ENCODE measurements at places on chromosomes 5 and 9.

DNA sequence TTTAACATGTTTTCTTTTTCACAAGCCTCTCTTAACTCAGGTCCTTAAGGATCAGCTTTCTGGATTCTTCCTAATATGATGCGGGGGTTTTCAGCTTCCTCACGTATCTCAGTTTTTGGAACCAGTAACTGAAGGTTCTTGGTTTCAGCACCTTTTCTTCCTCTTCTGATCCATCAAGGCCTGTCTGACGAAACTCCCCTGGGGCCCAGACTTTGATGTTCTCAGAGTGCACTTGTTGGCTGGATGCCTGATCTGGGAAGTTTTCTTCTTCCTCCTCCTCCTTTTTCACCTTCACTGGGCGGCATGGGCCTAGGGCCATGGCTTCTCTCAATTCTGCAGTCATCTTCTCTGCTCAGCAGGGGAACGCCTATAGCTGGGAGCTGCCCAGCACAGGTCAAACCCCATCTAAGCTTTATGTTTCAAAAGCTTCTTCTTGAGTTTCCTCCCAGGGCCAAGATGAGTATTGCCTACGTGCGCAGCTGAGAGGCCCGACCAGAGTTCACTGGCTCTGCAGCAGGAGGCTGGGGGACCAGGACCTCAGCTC is 44.8 kb downstream of the GHR start:
- no peak for DNase-seq

GRCh38 chr5:58451732-58452565 is 7.9 kb downstream of the PLK2 start:
- DNase-seq, result no peak

GRCh38 chr9:12878351-12878978 is 103.6 kb downstream of the LURAP1L start:
- no peak for DNase-seq

DNA sequence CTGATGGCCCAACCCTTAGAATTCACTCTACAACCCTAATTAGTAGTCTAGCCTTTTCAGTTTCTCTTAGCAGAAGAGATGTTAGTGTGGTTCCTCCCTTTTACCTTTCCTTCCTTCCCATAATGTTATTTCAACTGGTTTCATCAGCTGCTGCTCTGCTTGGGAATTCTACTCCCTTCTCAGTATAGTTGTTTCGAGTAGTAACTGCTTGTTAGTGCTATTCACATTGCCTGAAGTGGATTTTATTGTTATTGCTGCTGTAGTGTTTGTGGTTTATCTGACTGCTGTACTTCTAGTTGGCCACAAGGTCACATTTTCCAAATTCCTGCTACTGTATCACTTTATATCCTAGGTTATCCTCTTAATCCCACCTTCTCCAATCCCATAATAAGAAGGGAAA is 29.7 kb downstream of the SMIM15 start:
- peak; percentile 16 for DNase-seq

GRCh38 chr9:24436761-24437160 is 108.9 kb downstream of the IZUMO3 start:
- no peak for DNase-seq

DNA sequence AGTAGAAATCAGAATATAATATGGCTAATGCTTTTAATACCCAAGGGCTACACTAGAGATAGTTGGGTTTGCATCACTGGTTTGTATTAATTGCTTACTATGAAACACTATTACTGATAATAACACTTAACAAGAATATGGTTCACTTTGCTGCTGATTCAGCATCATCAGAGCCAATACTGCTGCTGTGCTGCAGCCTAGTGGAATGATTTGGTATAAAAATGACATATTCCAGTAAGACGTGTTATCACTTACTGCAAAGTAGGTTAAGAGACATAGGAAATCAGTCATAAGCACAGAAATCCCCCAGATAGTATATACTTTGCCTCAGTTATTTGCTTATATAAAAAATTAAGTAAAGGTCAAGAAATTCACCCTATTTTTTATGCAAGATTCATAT is 2.8 kb downstream of the CDH10 start:
- DNase-seq, result peak; percentile 17

- peak; percentile 35 for DNase-seq
Measured at GRCh38 chr5:39599721-39600431, 175.1 kb upstream of the DAB2 start.

- no peak for DNase-seq
Measured at GRCh38 chr9:72598639-72599038, 77.2 kb downstream of the TMC1 start.

DNA sequence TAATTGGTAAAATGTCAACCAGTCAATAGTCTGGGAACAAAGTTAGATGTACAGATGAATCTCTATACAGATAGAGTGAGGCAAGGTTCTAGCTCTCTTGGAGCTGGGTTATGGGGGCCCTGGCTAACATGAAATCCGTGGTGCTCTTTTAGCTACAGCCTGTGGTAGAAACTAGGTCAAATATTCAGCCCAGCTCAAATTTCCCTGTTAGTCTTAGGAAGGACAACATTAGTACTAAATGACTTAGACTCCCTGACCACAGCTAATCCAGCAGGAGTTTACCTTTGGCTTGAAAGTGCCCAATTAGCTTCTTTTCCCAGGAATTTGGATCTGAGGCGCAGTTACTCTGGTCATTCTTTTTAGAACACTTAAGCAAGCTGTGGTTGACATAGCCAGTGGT is 170.5 kb downstream of the DMRTA1 start:
- DNase-seq, result no peak

GRCh38 chr5:173901705-173902104 is 13.6 kb downstream of the CPEB4 start:
- DNase-seq, result no peak

DNA sequence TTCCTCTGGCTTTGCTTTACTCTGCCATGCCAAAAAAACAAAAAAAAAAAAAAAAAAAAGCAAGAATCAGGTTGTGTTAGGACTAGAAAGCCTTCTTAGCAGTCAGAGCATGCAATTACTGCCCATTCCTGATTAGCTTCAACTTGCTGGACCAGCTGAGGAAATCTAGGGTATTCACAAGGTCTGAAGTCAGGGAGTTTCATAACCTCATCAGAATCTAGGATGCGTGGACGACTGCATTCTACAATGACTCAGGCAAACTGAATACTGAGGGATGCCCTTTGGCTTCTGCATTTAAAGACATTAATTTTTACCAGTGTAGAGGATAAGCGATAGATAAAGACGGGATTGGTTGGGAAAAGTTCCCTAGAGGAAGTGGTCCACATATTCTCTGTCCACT is 39.2 kb upstream of the SHOC1 start:
- no peak for DNase-seq

DNA sequence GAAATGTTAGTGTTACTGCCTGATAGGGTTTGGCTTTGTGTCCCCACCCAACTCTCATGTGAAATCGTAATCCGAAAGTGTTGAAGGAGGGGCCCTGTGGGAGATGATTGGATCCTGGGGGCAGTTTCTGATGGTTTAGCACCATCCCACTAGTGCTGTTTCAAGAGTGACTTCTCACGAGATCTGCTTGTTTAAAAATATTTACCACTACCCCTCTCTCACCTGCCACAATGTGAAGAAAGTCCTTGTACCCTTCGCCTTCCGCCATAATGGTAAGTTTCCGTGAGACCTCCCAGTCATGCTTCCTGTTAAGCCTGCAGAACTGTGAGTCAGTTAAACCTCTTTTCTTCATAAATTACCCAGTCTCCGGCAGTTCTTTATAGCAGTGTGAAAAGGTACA is 2.6 kb upstream of the RFX3 start:
- DNase-seq, result no peak

- no peak for DNase-seq
Measured at GRCh38 chr5:143514616-143515335, 111.3 kb upstream of the NR3C1 start.

- no peak for DNase-seq
Measured at GRCh38 chr5:16245249-16245648, 65.7 kb upstream of the MARCHF11 start.
